ENCODE measurements at places on chromosomes 7 and 10.
A peak's percentile ranks its signal among the peaks of the same experiment; 100 is the strongest.

DNA sequence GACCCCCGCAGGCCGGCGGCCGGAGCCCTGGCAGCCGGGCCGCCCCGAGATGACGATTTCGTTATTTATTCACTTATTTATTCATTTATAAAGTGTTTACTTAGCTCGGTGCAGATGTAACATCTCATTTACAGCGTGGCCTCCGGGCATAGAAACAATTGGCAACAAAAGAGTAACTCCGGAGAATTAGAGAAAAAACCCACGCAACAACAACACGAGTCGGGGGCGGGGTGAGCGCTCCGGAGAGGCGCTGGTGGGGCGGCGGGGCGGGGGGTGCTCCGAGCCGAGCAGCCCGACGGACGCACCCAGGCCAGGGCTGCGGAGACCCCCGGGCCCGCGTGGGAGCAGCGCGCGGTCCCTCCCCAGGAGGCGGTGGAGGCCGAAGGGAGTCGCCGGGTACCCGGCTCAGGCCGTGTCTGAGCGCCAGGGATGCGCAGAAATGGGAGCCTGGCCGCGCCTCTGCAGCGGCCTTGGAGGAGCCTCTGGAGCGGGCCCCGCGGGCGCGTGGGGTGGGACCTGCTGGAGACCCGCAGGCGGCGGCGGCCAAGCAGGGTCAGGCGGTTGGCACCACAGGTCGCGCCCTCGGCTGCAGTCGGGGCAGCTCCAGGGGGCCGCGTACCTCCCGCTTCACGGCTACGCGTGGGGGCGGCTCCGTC lies 14.3 kb downstream of the UNCX start:
- peaks cover 2% of the 10 kb centered on the region for H3K36me3 ChIP-seq
- peaks cover 57% of the 10 kb centered on the region for H3K27me3 ChIP-seq
- no peak overlapping the region for H3K27ac ChIP-seq
- peak; percentile 60 for DNase-seq
- peaks cover 2% of the 10 kb centered on the region for H3K4me1 ChIP-seq
- H3K4me3 ChIP-seq: no peak overlapping the region

DNA sequence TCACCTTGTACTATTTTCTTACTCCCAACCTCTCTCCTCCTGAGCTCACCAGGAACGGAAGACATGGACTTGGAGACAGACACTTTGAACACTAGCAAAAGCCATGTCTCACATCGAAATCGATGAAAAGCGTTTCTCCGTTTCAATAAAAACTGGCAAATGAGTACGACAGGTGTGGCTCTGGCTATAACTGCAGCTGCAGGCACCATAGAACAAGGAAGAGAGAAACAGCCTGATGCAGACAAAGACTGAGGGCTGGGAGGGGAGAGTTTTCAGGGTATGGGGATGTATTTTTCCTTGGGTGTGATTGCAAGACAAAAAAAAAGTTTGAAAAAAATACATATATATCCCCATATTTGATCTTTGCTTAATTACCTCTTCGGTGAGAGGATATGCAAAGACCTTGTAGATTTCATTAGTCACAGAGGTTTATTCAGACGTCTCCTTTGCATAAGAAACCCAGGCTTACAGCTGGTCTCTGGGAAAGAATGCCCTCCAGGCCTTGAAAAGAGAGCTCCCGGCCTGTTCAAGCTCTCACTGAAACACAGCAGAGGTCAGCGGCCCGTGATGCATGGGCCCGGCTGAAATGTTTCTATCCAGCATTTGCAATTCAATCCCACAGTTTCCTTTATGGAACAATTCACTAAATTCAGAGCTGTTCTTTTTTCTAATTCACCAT lies 63.1 kb downstream of the TLL2 start:
- no peaks in the 10 kb centered on the region for H3K27me3 ChIP-seq
- H3K4me1 ChIP-seq: no peaks in the 10 kb centered on the region
- H3K4me3 ChIP-seq: no peak overlapping the region
- no peaks in the 10 kb centered on the region for H3K36me3 ChIP-seq

GRCh38 chr7:17674166-17674942 lies 265.9 kb downstream of the SNX13 start:
- no peaks in the 10 kb centered on the region for H3K36me3 ChIP-seq
- no peak overlapping the region for H3K4me3 ChIP-seq
- peaks cover 12% of the 10 kb centered on the region for H3K27me3 ChIP-seq
- H3K4me1 ChIP-seq: no peaks in the 10 kb centered on the region

DNA sequence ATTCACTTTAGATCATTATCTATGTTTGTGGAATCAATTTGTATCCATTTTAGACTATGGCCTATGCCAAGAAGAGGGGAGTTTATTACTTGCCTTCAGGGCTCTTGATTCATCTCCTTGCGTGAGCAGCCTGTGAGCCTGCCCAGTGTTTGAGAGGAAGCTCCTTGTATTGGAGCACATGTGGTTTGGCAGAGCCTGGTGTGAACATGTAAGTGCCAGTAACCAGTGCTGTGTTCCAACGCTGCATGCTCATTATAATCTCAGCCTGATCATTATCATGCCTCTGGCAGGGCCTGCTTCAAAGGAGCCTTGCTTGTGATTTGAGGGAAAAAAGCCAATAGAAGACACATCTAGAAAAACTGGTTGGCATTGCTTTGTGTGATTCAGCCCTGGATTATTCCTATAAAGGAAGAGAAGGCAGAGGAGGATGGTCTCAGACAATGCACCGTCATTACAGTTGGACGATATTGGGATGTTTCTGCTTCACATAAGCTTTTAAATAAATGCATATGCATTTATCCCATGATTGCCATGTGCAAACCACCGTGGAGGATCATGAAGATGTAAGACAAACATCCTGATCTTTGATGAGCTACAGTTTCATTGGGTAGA lies 203.4 kb upstream of the AHR start:
- no peaks in the 10 kb centered on the region for H3K27me3 ChIP-seq
- H3K4me3 ChIP-seq: no peak overlapping the region
- DNase-seq: no peak
- no peaks in the 10 kb centered on the region for H3K36me3 ChIP-seq

DNA sequence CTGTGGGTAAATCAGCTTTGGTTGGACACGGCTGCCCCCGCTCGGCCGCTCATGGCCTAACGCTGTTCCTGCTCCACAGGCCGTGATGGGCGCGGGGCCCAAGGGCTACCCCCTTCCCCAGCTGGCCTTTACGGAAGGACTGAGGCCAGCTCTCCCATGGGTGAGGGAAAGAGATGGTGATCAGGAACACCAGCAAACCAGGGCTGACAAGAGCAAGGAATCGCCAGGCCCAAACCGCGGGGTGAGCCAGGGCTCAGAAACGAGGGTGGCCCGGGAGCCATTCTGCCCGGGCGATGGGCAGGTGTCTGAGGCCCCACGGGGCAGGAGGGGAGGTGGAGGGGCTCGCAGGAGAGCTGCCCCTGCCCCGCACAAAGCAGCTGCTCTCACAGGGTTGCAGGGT lies 26.6 kb downstream of the GPER1 start:
- DNase-seq: no peak
- H3K4me3 ChIP-seq: no peak overlapping the region
- H3K36me3 ChIP-seq: peaks cover 5% of the 10 kb centered on the region

DNA sequence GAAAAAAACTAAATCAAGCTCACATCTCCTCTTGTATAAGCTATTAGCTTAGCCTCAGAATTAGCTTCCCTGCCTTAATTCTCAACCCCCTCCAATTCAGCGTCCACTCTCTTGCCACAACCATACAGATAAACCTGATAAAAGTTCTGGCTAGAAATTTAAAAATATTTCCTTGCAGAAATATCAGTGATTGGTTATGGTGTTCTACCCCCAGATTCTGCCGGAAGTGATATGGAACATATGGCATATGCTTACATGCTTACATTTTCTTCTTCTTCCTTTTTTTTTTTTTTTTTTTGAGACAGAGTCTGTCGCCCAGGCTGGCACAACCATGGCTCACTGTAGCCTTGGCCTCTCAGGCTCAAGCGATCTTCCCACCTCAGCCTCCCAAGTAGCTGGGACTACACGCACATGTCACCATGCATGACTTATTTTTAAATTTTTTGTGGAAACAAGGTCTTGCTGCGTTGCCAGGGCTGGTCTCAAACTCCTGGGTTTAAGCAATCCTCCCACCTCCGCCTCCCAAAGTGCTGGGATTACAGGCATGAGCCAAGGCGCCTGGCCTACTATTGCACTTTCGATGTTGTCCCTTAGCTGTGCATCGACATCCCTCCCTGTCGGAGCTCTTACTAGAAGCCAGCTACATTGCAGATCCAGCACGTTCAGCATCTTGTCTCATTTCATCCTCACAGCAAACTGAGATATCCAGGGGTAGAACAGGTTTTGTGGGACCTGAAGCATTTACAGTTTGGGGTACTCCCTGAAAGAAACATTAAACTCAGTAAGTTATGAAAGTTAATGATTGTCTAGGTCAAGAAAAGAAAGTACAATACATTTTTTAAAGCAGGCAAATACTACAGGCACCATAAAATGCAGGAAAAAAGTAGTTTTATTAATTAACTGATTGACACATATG lies 205.6 kb upstream of the TCF7L2 start:
- no peak overlapping the region for H3K4me3 ChIP-seq
- no peaks in the 10 kb centered on the region for H3K36me3 ChIP-seq
- H3K27ac ChIP-seq: no peak overlapping the region
- no peaks in the 10 kb centered on the region for H3K4me1 ChIP-seq

GRCh38 chr7:43834463-43835251 lies 34.7 kb downstream of the MRPS24 start:
- peaks cover 5% of the 10 kb centered on the region for H3K36me3 ChIP-seq
- H3K4me1 ChIP-seq: peaks cover 12% of the 10 kb centered on the region
- peak overlapping the region; percentile 88 for H3K27ac ChIP-seq
- peaks cover 6% of the 10 kb centered on the region for H3K27me3 ChIP-seq
- DNase-seq: peak; percentile 79

DNA sequence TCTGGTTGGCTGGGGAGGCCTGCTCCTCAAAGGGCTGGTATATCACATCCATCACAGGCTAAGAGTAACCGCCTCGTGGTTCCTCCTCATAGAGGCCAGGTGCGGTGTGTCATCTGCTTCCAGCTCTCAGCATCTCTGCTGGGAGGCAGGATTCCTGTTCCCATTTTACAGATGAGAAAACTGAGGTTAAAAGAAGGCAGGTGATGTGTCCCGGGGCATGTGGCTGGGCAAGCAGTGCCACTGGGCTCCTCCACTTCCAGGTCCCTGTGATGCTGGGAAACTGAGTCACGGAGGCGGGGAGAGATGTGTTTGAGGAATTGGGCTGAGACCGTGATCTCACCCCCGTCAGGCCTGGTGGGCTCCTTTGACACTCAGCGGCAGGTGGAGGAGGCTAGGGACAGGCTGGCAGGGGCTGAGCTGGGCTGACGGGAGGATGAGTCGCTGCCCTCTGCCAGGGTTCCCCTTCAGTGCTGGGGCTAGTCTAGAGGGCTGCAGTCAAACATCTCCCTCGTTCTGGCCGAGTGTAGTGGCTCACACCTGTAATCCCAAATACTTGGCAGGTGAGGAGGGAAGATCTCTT lies 9.4 kb downstream of the ARPC1B start:
- H3K4me1 ChIP-seq: peaks cover 34% of the 10 kb centered on the region
- peak overlapping the region; percentile 71 for H3K27ac ChIP-seq
- peaks cover 43% of the 10 kb centered on the region for H3K36me3 ChIP-seq
- H3K27me3 ChIP-seq: no peaks in the 10 kb centered on the region
- no peak overlapping the region for H3K4me3 ChIP-seq

GRCh38 chr10:107933076-107933475 lies 768.6 kb upstream of the SORCS1 start:
- no peak for DNase-seq
- no peak overlapping the region for H3K27ac ChIP-seq

DNA sequence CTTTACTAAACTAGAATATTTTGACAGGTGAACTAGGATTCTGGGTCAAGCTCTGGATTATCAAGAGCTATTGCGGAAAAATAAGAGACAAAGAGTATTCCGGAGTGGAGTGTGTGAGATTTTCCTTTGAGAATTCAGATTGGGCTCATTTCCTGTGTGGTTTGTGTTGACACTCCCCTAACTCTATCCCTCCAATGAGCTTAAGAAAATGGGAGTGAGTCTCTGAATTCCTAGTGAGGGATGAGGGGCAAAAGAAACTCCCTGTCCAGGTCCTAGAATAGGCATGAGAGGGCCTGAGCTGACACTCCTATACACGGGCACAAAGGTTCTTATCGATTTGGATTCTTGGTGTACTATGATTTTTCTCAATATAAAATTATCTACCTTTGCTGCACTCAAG lies 10.2 kb downstream of the KLF14 start:
- DNase-seq: no peak
- no peak overlapping the region for H3K4me3 ChIP-seq
- H3K4me1 ChIP-seq: no peaks in the 10 kb centered on the region
- no peak overlapping the region for H3K27ac ChIP-seq
- H3K27me3 ChIP-seq: peaks cover 33% of the 10 kb centered on the region

DNA sequence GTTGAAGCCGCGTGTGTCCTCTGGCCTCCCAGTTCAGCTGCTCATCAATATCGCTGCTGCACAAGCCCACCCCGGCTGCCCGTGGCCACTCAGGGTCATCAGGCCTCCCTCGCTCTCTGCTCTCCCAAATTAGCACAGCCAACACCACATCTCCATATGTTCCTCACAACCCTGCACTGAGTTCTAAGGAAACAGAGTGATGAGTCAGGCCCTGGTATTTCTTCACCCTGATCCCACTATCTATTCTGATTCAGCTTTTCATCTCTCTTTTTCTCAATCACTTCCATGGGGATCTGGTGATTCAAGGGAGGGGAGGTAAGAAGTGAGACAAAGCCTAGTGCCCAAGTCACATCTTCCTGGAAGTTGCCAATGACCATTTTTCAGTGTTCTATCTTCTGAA lies 23.8 kb downstream of the CYTH3 start:
- no peak overlapping the region for H3K27ac ChIP-seq
- no peak overlapping the region for H3K4me3 ChIP-seq
- no peaks in the 10 kb centered on the region for H3K36me3 ChIP-seq
- DNase-seq: no peak
- H3K27me3 ChIP-seq: peaks cover 55% of the 10 kb centered on the region

GRCh38 chr10:16728266-16728665 lies 89.0 kb downstream of the RSU1 start:
- peaks cover 33% of the 10 kb centered on the region for H3K36me3 ChIP-seq
- H3K27me3 ChIP-seq: no peaks in the 10 kb centered on the region
- no peak for DNase-seq

GRCh38 chr10:132388891-132389432 lies 8.0 kb upstream of the PWWP2B start:
- H3K4me3 ChIP-seq: no peak overlapping the region
- peak overlapping the region; percentile 72 for H3K27ac ChIP-seq
- peaks cover 3% of the 10 kb centered on the region for H3K27me3 ChIP-seq
- peaks cover 3% of the 10 kb centered on the region for H3K4me1 ChIP-seq

DNA sequence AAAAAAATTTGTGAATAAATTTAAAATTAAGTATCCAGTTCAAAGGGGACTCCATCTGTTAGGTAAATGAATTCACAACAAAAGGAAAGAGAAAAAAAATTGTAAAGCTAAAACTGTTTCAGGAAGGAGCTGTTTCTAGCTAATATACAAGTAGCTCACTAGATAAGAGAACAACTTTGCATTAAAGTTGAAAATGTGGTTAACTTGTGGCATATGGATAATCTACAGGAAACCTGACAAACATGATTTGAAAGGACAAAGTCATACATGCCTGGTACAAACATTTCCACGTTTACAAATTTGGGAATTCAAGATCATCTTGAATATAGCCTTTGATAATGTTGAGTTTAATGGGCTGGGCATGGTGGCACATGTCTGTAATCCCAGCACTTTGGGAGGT lies 8.9 kb downstream of the NT5C3A start:
- peaks cover 18% of the 10 kb centered on the region for H3K36me3 ChIP-seq
- H3K4me1 ChIP-seq: peaks cover 38% of the 10 kb centered on the region
- peak overlapping the region; percentile 62 for H3K27ac ChIP-seq
- H3K4me3 ChIP-seq: no peak overlapping the region
- no peak for DNase-seq
- H3K27me3 ChIP-seq: no peaks in the 10 kb centered on the region
